ENCODE measurements at places on chromosomes 4 and X. TPM values are rescaled to one million over a fixed set of nuclear protein-coding genes. Genes with fewer than 3 reads are reported as not detected.

Gene MAGEC2
- not detected for polyA plus RNA-seq

GRCh38 chr4:19531906-19532848, 719.5 kb upstream of the SLIT2 start:
- no peaks in the 10 kb centered on the region for H3K36me3 ChIP-seq
- H3K27me3 ChIP-seq, result no peaks in the 10 kb centered on the region
- no peaks in the 10 kb centered on the region for H3K4me1 ChIP-seq
- H3K4me3 ChIP-seq, result no peak overlapping the region
- no peak overlapping the region for H3K27ac ChIP-seq

DNA sequence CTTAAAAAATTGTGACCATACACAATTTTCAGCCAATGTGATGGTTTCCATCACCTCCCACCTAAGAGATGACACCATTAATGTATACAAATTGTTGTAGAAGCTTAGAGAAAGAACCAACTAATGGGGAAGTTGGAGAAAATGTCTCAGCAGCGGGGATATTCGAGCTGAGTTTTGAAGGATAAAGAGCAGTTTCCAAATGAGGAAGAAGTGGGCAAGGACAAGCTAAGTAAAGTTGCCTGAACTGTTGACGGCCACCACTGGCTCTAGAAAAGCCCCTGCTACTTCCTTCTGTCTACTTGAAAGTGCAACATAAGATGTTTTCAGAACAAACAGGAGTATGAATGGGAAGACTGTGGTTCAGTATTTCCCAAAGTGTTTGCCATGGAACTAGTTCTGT, 92.0 kb downstream of the CHRNA9 start:
- no peaks in the 10 kb centered on the region for H3K36me3 ChIP-seq
- no peak overlapping the region for H3K4me3 ChIP-seq
- peaks cover under 1% of the 10 kb centered on the region for H3K4me1 ChIP-seq
- no peaks in the 10 kb centered on the region for H3K27me3 ChIP-seq
- no peak for DNase-seq
- H3K27ac ChIP-seq, result no peak overlapping the region

- H3K27me3 ChIP-seq, result no peaks in the 10 kb centered on the region
- no peak overlapping the region for H3K27ac ChIP-seq
- no peaks in the 10 kb centered on the region for H3K4me1 ChIP-seq
- no peaks in the 10 kb centered on the region for H3K36me3 ChIP-seq
These were observed 68.6 kb downstream of the CDS1 start for GRCh38 chr4:84651499-84651898.
